Osteoblast (primary cell): ENCODE measurements at places on chromosomes 5 and 9. TPM values are rescaled to one million over a fixed set of nuclear protein-coding genes. Genes with fewer than 3 reads are reported as not detected.
A peak's percentile ranks its signal among the peaks of the same experiment; 100 is the strongest.

GRCh38 chr5:73446631-73447529, 1.7 kb downstream of the FOXD1 start:
- H3K36me3 ChIP-seq, result peaks cover 10% of the 10 kb centered on the region
- H3K4me1 ChIP-seq, result peaks cover 19% of the 10 kb centered on the region
- DNase-seq, result peak; percentile 92
- H3K27ac ChIP-seq, result peak overlapping the region; percentile 47
- H3K27me3 ChIP-seq, result peaks cover 8% of the 10 kb centered on the region

AGXT2 gene
- not detected in 2 replicates for total RNA-seq

DNA sequence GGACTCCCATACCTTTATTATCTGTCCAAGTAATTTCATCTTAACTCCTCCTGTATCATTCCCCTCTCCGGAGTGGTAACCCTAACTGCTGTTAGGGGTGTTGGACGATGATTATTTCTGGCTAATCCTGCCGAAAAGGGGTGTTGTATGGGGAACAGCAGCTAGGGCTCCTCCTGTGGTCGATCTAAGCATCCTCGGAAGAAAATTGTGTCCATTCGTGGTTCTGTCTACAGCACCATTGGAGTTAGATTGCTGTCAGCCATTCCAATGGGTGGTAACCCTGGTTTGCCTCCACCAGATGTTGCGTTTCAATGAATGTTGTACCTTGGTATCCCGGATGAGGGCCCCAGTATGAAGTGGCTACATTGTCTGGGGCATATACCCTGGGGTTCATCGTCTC, 35.6 kb upstream of the LMNB1 start:
- no peak overlapping the region for H3K4me3 ChIP-seq
- no peak for DNase-seq
- H3K36me3 ChIP-seq, result no peaks in the 10 kb centered on the region

GPR21 gene
- total RNA-seq, result 1.4 and 2.7 TPM in 2 replicates

GRCh38 chr5:139745132-139745799, 50.3 kb upstream of the PSD2 start:
- H3K36me3 ChIP-seq, result no peaks in the 10 kb centered on the region
- peak overlapping the region; percentile 86 for H3K27ac ChIP-seq
- H3K4me1 ChIP-seq, result peaks cover 39% of the 10 kb centered on the region
- peak overlapping the region; percentile 70 for H3K4me3 ChIP-seq
- peak; percentile 99 for DNase-seq

DNA sequence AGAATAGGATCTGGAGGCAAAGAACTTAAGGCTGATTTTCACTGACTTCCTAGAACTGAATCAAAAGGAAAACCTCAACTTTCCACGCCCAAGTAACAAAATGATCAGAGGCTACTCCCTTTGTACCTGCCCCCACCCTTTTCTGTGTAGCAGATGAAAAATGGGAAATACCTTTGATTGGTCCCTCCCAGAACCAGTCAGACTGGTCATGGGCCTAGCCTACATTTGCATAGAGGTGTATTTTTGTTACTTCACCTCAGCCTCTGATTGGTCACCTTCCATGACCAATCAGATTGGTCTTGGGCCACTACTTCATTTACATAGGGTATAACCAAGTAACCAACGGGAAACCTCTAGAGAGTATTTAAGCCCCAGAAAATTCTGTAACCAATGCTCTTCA, 1553.5 kb upstream of the C9orf72 start:
- H3K4me1 ChIP-seq, result no peaks in the 10 kb centered on the region
- no peak for DNase-seq
- H3K27ac ChIP-seq, result no peak overlapping the region
- H3K36me3 ChIP-seq, result no peaks in the 10 kb centered on the region
- H3K4me3 ChIP-seq, result no peak overlapping the region
- no peaks in the 10 kb centered on the region for H3K27me3 ChIP-seq

- H3K27ac ChIP-seq, result no peak overlapping the region
- no peaks in the 10 kb centered on the region for H3K36me3 ChIP-seq
- peak; percentile 79 for DNase-seq
- no peaks in the 10 kb centered on the region for H3K27me3 ChIP-seq
- H3K4me1 ChIP-seq, result peaks cover 15% of the 10 kb centered on the region
- H3K4me3 ChIP-seq, result no peak overlapping the region
Measured at GRCh38 chr5:160197341-160198144, 31.8 kb upstream of the FABP6 start.

GRCh38 chr9:13143281-13143680, 136.2 kb downstream of the MPDZ start:
- H3K4me3 ChIP-seq, result no peak overlapping the region
- DNase-seq, result no peak
- peaks cover 7% of the 10 kb centered on the region for H3K36me3 ChIP-seq
- H3K27me3 ChIP-seq, result no peaks in the 10 kb centered on the region
- peaks cover 24% of the 10 kb centered on the region for H3K4me1 ChIP-seq
- H3K27ac ChIP-seq, result no peak overlapping the region

C9orf43 gene
- 0.36 and 0.88 TPM in 2 replicates for total RNA-seq

SLC6A19 gene
- total RNA-seq, result not detected in 2 replicates

DNA sequence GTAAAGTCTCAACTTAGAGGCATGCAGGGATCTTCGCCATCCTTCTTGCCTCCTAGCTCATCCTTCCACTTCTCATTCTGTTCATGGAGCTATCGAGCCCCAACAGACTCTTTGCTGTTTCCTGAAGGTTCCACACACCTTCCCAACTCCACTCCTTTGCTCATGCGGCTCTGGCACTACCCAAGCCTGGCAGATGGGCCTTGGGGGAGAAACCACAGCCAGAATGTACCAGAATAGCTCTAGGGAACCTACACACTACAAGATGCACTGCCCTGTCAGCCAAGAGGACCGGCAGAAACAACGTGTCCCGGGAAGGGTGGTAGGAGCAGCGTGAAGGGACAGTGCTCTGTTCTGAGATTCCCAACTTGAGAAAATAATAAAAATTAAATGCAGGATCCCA, 178.9 kb downstream of the GABBR2 start:
- no peak overlapping the region for H3K27ac ChIP-seq
- DNase-seq, result no peak
- peaks cover 20% of the 10 kb centered on the region for H3K27me3 ChIP-seq
- no peak overlapping the region for H3K4me3 ChIP-seq

- no peak overlapping the region for H3K4me3 ChIP-seq
- H3K4me1 ChIP-seq, result no peaks in the 10 kb centered on the region
- peaks cover 61% of the 10 kb centered on the region for H3K36me3 ChIP-seq
- no peaks in the 10 kb centered on the region for H3K27me3 ChIP-seq
- no peak for DNase-seq
- no peak overlapping the region for H3K27ac ChIP-seq
Measured at GRCh38 chr9:123096987-123097386, 63.5 kb downstream of the GPR21 start.

- H3K4me1 ChIP-seq, result peaks cover 34% of the 10 kb centered on the region
- H3K27ac ChIP-seq, result peak overlapping the region; percentile 58
Measured at GRCh38 chr9:127498298-127498697, 47.0 kb downstream of the LRSAM1 start.

GRCh38 chr5:153860195-153860886, 178.4 kb downstream of the FAM114A2 start:
- DNase-seq, result no peak
- no peak overlapping the region for H3K4me3 ChIP-seq
- H3K4me1 ChIP-seq, result no peaks in the 10 kb centered on the region
- H3K27ac ChIP-seq, result no peak overlapping the region
- no peaks in the 10 kb centered on the region for H3K27me3 ChIP-seq

PRRX2 gene
- total RNA-seq, result 27.5 and 34.8 TPM in 2 replicates

GRCh38 chr9:114130141-114130540, 25.2 kb upstream of the COL27A1 start:
- peaks cover 36% of the 10 kb centered on the region for H3K27me3 ChIP-seq
- peak; percentile 54 for DNase-seq
- H3K27ac ChIP-seq, result no peak overlapping the region
- H3K4me3 ChIP-seq, result no peak overlapping the region

UGT3A2 gene
- under 0.01 TPM in 1 of 2 replicates, not detected in the other for total RNA-seq

GRCh38 chr5:2755076-2755680, 3.7 kb upstream of the IRX2 start:
- H3K4me1 ChIP-seq, result peaks cover 27% of the 10 kb centered on the region
- DNase-seq, result no peak
- H3K27me3 ChIP-seq, result no peaks in the 10 kb centered on the region
- no peak overlapping the region for H3K4me3 ChIP-seq
